ENCODE measurements at places on chromosomes 5 and 9.

DNA sequence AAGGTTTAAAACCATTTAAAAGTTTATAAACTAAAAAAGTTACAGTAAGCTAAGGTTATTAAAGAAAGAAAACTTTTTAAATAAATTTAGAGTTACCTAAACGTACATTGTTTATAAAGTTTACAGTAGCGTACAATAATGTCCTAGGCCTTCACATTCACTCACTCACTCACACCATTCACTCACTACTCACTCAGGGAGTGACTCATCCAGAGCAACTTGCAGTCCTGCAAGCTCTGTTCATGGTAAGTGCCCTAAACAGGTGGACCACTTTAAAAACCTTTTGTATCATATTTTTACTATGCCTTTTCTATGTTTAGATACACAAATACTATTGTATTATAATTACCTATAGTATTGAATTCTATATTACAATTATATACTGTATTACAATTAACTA is 190.8 kb upstream of the RASA1 start:
- DNase-seq: no peak

- no peak for DNase-seq
These were observed 104.3 kb downstream of the GNAQ start for GRCh38 chr9:77927265-77927664.

GRCh38 chr5:68502531-68502930 is 287.0 kb downstream of the PIK3R1 start:
- DNase-seq: no peak

GRCh38 chr5:15786884-15787283 is 286.9 kb downstream of the FBXL7 start:
- no peak for DNase-seq

- DNase-seq: no peak
These were observed 78.3 kb downstream of the MAN2A1 start for GRCh38 chr5:109767997-109768396.

GRCh38 chr5:108661590-108662219 is 86.0 kb upstream of the FER start:
- DNase-seq: no peak

- no peak for DNase-seq
These were observed 464.3 kb upstream of the PAPPA start for GRCh38 chr9:115689331-115689730.

DNA sequence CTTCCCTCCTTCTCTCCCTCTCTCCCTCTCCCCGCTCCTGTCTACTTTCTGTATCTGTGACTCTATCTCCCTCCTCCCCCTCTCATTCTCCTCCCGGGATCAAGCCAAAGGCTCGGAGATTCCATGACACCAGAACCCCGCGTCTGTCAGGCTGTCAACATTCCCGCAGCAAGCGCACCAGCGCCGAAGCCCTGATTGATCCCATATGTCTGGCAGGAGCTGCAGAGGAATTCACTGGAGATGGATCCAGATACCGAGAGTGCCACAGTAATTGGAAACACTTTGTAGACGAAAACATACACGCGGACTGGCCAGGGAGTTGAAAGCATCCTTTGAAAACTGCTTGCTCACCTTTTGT is 300 bp upstream of the SVEP1 start:
- DNase-seq: no peak
